ENCODE measurements at places on chromosomes 3 and 15.

DNA sequence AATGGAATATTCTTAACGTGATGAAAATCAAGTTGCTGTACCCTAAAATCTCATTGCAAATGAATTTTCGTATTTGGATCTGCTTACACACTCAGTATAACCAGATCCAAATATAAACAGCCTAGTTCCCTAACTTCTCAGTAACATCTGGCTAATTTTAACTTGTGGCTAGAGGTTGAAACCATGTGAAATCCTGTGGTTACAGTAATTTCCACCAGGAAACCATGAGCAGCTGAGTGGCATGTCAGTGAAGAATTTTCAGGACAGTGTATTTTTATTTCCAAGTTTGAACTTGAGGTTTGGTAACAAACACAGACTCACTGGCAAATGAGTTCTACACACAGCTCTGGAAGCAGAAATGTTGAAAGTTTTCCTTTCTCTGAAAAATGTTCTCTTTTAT is 754.1 kb downstream of the NR2F2 start:
- no peak for DNase-seq

- no peak for DNase-seq
Measured at GRCh38 chr15:37733628-37734027, 200.8 kb upstream of the TMCO5A start.

GRCh38 chr3:189139611-189139940 is 32.2 kb upstream of the TPRG1 start:
- DNase-seq, result no peak

- DNase-seq, result no peak
Measured at GRCh38 chr3:29440413-29441305, 159.8 kb downstream of the RBMS3 start.

DNA sequence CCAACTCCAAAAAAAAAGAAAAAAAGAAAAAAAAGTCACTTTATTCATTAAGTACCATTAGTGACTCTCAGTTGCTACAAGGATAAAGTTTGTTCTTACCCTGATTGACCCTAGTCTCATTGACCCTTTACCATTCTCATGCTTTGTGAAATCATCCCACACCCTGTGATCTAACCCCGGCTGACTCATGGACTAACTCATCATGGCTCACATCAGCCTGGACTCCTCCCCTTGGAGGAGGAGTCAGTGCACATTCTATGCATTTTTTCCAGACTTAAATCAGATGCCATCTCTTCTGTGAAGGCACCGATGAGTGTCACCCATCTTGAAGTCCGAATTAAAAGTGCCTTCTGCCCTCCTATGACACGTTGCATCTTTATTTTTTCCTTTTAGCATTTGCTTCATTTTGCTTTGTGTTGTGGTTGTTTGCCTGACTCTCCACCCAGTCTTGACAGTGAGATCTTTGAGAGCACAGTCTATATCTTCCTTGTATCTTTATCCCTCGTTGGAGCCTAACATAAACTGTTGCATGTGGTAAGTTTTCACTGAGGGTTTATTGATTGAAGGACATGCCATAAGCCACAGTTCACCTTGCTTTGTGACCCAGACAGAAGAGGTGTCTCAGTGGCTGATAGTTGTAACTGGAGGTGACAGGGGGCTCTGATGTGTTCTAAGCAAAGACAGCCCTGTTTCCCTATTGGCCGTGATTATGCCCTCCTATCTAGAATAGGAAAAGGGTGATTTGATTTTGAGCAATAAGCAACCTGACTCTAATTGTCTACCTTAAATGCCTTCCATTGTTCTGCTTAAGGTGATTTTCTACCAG is 72.1 kb downstream of the IL1RAP start:
- DNase-seq, result peak; percentile 59

GRCh38 chr3:56624725-56625124 is 58.3 kb downstream of the TASOR start:
- no peak for DNase-seq

DNA sequence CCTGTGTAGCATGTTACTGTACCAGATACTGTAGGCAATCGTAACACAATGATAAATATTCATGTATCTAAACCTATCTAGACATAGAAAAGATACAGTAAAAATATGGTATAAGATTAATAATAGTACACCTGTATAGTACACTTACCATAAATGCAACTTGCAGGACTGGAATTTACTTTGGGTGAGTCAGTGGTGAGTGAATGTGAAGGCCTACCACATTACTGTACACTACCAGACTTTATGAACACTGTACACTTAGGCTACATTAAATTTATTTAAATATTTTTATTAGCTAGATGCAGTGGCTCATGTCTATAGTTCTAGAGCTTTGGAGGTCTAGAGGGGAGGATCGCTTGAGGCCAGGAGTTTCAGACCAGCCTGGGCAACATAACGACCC is 186.6 kb upstream of the ROPN1 start:
- DNase-seq, result no peak

GRCh38 chr3:52752045-52752660 is 18.6 kb downstream of the NEK4 start:
- DNase-seq, result no peak

DNA sequence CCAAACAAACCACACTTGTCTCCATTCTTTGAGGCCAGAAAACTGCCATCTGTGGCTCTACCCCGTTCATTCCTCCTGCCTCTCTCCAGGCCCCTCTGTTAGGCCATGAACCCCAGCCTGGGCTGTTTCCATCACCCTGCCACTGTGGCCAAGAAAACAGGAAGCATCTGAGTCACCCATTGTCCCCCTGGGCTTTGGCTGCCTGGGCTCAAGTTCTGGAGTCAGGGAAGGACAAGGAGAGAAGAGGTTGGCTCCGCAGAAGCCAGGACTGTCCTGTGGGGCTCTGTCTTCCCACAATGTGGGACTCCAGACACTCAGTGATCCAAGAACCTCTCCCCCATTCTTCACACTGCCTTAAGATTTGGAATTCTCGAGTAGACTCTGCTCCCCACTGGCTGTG is 14.8 kb upstream of the LCTL start:
- DNase-seq, result no peak

GRCh38 chr3:66092175-66092995 is 53.7 kb upstream of the MAGI1 start:
- DNase-seq, result no peak

DNA sequence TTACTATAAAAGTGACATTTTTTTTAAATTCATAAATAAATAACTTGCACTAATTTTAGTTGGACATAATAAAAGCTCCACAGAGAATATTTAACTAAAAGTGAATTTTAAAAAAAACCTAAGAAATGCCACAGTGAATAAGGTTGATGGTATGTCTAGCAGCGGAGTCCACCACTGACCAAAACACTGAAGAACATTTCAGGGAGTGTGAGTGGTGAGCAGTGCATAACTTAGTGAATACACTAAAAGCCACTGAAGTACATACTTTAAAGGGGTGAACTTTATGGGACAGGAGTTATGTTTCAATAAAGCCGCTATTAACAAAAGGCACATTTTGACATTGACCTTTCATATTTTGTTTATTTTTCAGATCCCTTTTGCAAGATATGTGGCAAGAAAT is 32.3 kb downstream of the SRP14 start:
- no peak for DNase-seq

DNA sequence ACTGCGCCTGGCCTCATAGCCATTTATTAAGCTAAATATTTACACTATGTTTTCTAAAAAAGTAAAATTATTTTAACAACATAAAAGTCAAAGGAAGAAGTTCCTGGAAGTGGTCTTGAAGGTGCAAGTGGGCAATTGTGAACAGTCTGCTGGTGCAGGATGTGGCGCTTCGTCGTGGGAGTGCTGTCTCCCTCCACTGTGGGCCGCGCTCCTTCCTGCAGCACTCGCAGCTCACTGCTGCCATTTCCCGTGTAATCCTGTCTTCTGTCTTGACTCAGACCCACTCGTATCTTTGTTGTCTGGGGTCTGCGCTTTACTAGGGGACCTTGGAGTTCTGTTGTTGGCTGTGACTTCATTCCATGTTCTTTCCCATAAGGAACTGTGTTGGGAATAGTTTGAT is 56.3 kb downstream of the APBA2 start:
- DNase-seq, result no peak

DNA sequence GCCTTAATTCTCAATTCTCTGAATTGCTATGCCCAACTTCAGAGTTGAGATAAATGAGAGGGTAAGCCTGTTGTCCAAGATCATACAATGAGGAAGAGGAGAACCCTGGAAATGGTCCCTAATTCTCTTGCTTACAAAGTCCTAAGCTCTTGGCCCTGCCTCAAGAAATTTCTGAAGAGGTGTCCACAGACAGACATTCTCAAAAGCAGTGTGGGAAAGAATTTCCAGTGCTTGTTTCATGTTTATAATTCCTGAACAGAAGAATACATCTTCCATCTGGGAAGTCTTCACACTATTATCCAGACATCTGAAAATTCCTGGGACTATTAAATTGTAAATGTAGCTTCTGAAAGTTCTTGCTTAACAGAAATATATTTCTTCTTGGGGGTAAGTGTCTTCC is 166.8 kb upstream of the LRTM1 start:
- DNase-seq, result no peak

DNA sequence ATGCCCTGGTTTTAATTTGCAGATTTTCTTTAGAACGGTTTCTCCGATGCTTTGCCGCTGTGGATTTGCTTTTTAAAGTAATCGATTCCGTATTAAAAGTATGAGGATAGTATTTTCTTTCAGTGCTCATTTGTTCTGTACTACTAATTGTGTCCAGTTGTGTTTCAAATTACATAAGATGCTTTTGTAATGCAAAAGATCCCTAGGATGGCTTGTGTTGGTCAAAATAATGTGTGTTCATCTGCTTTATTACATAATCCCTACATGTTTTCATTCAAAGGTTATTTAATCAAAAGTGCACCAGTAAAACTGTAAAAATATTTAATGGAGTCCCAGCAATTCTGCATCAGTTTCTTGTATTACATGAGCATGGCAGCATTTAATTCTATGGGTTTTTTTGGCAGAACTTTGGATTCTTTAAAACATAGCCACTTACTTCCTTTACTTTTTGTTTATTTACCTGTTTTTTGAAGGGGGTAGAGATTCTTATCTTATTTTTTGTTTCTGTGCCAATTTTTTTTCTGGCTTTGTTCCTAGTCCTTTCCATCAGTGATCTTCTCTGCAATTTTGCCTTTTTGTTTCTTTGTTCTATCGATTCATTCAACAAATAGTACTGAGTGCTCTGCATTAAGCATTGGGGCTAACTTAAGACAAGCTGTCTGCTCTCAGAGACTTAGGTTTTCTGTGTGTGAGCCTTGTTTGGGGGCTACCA is 352.8 kb downstream of the LRTM1 start:
- DNase-seq, result no peak

GRCh38 chr3:155312781-155313180 is 19.3 kb upstream of the STRIT1 start:
- no peak for DNase-seq

- DNase-seq, result no peak
Measured at GRCh38 chr3:99419116-99419515, 219.3 kb upstream of the COL8A1 start.

DNA sequence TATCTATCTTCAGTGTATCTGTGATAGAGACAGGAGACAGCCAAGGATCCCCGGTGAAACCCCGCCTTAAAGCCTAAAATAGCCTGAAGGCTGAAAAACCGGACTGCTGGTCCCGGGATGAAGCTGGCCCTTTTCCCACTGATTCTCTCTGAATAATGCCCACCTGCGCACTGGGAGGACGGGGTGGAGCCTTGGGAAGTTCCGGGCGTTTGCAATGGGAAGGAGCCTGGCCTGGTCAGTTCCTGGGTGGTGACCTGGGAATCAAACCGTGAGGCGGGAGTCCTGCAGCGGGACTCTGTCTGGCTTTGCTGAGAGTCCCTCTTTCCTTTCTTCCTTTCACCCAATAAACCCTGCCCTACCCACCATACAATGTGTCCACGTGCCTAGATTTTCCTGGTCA is 157.9 kb downstream of the C3orf38 start:
- DNase-seq, result no peak

DNA sequence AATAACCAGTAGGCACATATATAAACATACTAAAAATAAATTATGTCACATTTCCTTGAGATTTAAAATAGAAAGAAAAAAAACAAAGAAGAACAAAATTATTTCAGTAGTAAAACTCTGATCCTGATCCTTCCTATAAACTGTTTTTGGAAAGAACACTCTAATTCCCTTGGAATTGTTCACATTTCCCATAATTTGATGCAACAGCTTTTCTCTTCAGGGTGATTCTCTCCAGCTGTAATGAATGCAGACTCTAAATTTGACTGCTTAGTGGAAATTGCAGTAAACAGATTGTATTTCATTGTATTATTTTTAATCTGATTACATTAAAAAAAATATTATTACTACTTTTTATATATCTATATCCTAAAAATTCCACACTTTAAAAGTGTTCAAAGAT is 70.2 kb upstream of the ABI3BP start:
- DNase-seq, result no peak

DNA sequence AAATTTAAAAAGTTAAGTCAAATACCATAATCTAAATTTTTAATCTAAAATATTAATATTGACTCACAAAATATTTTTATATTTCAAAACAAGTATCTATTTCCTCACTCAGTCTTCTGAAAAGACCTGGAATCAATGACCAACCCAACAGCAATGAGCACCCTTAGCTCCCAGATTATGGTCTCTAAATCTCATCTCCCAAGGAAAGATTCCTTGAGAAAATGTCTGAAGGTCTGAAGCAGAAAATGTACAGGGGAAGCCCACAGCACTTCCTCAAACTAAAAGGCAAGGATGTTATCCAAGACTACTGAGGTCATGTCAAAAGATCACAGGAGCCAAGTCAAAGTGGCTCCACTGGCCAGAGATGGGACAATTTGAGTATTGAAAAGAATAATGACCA is 51.0 kb upstream of the SLCO2A1 start:
- no peak for DNase-seq

All from activated naive CD4-positive, alpha-beta T cell treated with anti-CD3 and anti-CD28 coated beads, Interleukin-2, amount 50 U/mL, for 72 hours (primary cell).